ENCODE measurements at places on chromosomes 1 and 21.

GRCh38 chr1:47465605-47466004 is 27.8 kb downstream of the FOXD2 start:
- no peak for DNase-seq

DNA sequence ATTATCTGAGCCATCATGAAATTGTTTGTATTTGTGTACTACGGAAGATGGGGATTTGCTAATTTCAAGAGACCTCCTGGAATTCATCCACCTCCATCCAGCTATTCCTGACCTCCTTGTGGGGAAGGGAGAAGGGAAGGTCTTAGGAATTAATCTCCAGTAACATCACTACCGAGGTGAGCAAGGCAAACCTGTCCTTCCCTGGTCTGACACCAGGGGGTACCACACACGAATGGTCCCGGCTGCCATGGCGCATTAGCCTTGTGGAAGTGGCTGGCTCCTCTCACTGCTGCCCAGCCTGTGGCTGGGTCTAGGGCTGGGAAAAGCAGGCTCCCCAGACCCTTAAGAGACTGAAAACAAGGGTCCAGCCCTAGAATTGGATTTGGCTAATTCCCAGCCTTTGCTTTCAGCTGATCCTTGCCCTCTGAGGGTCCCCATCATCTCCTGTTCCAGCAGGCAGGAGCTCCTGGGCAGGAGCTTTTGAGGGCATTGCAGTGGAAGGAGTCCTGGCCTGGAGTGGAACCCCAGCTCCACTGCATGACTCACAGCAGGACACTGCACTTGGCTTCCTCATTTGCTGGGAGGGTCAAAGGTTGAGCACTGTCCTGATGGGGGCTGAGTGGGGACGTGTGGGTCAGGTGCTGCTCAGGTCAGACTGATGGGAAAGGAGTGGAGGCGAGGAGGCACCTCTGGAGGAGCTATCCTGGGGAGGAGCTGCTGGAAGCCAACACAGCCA is 34.8 kb downstream of the RIMS3 start:
- DNase-seq, result no peak

DNA sequence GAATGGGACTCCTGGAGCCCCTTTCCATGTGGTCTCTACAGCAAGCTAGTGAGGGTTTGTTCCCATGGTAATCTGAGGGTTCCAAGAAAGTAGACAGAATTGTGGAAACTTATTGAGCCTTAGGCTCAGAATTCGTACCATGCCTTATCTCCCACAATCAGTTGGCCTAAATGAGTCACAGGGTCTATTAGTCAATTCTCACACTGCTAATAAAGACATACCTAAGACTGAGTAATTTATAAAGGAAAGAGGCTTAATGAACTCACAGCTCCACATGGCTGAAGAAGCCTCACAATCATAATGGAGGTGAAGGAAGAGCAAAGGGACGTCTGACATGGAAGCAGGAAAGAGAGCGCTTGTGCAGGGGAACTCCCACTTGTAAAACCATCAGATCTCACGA is 106.6 kb upstream of the CXADR start:
- DNase-seq, result no peak

GRCh38 chr1:168509875-168510791 is 33.7 kb downstream of the XCL2 start:
- no peak for DNase-seq

DNA sequence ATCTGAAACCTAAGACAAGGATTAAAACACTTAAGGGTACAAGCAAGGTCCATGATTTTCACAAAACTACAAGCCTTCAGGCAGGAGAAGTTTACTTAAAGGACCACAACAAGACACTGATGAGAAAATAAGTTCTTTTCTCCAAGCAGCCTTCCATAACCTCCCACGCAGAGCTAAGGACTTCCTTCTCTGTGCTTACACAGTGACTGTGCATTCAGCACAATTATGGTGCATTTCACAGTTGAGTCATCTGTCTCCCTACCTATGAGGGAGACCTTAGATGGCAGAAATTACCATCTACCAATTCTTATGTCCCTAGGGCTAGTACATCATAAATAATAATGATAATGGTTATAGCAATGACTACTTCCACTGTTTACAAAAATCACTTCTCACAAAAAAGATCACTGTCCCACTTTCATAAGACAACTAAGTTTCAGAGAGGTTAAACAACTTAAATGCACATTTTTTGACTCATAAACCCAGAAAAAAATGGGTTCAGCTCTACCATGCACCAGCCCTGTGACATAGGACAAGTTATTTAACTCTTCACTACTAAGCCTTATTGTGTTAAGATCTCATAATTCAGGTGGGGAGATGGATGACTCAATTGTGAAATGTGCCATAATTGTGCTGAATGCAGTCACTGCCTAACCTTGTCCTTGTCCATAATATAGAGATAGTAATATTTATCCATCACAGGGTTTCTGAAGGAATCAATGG is 45.3 kb downstream of the TARBP1 start:
- DNase-seq, result no peak

- no peak for DNase-seq
Measured at GRCh38 chr1:153939476-153939875, 7.0 kb downstream of the DENND4B start.

- DNase-seq, result no peak
Measured at GRCh38 chr21:34613679-34614627, 960 bp downstream of the RCAN1 start.

DNA sequence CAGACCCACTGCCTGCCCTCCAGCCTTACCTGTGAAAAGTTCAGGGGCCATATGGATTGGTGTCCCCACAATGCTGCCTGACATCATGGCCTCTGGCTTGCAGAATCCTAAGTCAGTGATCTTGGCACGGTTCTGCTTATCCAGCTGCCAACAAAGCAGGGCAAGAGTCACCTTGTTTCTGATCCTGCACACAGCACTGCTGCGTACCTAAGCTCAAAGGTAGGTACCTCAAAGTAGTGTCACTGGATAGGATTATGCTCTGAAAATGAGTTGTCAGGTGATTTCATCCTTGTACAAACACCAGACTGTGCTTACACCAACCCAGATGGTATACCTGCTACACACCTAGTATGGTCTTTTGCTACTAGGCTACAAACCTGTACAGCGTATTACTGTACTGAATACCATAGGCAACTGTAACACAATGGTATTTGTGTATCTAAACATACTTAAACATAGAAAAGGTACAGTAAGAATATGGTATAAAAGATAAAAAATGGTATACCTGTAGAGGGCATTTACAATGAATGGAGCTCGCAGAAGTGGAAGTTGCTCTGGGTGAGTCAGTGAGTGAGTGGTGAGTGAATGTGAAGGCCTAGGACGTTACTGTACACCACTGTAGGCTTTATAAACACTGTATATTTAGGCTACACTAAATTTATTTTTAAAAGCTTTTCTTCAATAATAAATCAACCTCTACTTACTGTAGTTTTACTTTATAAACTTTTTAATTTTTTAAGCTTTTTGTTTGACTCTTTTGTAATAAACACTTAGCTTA is 29.1 kb upstream of the RBBP5 start:
- no peak for DNase-seq

- DNase-seq, result no peak
Measured at GRCh38 chr1:245880754-245881403, 626.2 kb downstream of the SMYD3 start.

- no peak for DNase-seq
Measured at GRCh38 chr1:160622501-160623226, 24.2 kb downstream of the SLAMF1 start.

DNA sequence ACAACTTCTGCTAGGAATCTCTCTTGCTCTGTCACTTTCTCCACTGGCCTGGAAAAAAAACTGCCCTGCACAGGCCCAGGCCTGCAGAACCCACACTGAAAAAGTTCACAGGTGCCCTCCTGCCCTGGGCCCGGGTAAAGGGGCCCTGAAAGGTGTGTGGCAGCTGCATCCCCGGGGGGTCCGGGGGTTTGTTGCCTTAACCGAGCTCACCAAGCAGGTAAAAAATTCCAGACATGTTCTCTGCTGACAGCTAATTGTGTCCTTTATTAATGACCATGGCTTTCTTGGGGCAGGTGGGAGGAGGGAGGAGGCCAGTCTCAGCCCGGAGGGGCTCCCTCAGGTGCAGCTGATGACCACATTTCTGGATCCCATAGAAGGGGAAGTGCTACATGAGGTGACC is 122.9 kb downstream of the LACTBL1 start:
- DNase-seq, result no peak

GRCh38 chr1:203603940-203604591 is 22.6 kb upstream of the ATP2B4 start:
- no peak for DNase-seq

GRCh38 chr1:9792156-9793042 is 31.4 kb downstream of the CLSTN1 start:
- no peak for DNase-seq

DNA sequence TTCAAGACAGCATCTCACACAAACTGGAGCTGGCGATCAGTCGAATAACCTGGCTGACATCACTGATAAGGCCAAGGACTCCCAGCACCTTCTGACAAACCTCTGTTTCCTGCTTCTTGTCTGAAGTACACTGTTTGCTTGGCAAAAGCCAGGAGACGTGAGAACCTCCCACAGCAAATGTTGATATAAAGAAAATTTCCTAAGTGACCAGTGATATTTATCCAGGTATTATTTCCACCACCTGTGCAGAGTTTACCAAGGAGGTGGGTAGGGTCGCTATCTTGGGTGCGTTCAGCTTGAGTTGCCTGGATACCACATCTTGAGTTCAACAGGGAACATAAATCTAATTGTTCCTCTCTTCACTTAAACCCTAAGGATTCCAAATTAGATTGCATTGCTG is 72.9 kb downstream of the SETD4 start:
- no peak for DNase-seq

DNA sequence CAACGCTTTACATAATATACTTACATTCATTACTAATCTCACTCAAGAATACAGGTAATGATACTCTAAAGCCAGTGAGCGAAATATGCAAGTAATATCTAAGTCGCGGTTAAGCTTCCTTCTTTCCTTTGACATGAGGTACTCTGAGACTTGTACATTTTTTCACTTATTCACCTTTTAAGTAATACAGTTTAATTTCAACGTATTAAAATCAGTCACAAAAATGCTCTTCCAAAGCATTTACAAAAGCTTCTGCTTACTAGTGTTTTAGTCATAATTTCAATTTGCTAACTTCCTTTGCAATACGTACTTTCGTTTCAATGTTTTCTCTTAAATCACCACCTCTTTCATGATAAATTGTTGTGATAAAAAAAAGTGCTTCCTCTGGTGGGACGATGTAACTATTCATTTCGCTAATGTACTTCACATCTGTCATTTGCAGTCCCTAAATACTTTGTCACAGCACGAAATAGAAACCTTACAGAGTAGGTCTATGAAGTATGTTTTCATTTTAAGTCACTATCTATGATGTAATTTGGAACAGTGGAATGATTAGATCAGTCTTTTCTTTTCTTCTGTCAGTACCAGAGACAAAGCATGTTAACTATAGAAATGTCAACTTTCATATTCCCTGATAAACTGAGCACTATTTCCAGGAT is 34.0 kb upstream of the ADGRL4 start:
- DNase-seq, result no peak

GRCh38 chr1:209238356-209238755 is 345.2 kb upstream of the CAMK1G start:
- no peak for DNase-seq

- no peak for DNase-seq
Measured at GRCh38 chr21:39029900-39030884, 153.1 kb downstream of the PSMG1 start.

GRCh38 chr1:158003406-158003800 is 10.0 kb downstream of the KIRREL1 start:
- DNase-seq, result no peak

GRCh38 chr1:173134029-173134428 is 73.1 kb downstream of the TNFSF4 start:
- no peak for DNase-seq

GRCh38 chr1:7388488-7389185 is 382.5 kb upstream of the VAMP3 start:
- no peak for DNase-seq

DNA sequence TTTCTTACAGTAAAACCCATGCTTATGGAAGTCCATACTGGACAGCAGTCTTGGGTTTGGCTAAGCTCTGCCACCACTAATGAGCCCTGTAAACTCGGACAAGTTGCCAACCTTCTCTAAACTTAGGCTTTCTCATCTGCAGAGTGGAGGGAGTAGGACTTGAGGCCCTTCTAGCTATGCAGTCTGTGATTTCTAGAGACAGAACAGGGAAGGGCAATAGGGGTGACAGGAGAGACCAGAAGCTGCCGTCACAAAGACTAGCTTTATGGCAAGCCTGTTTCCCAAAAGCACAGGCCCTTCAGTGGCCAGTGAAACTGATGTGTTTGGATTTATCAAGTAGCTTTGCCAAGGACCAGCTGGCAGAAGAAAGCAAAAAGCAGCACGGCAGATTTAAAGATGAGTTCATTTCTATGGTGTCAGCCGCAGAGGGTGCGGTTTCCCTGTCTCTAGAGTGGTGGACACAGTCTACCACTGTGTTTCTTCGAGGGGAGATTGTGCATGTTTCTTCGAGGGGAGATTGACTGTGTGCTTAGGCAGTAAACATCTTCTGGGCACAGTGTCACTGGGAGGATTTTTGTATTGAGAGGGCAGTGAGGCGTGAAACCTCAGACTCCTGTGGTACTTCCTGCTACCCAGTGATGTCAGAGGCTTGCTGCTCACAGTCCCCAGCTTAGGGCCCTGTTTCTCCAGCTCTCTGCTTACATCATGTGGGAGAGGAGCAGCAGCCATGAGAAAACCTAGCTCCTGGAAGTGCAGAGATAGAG is 119.0 kb downstream of the ROR1 start:
- no peak for DNase-seq
